ENCODE measurements at places on chromosomes 5 and 9.

- DNase-seq: no peak
These were observed 1.2 kb upstream of the PCDHGA5 start for GRCh38 chr5:141362719-141363118.

- DNase-seq: no peak
These were observed 55.7 kb downstream of the LIFR start for GRCh38 chr5:38500573-38501260.

DNA sequence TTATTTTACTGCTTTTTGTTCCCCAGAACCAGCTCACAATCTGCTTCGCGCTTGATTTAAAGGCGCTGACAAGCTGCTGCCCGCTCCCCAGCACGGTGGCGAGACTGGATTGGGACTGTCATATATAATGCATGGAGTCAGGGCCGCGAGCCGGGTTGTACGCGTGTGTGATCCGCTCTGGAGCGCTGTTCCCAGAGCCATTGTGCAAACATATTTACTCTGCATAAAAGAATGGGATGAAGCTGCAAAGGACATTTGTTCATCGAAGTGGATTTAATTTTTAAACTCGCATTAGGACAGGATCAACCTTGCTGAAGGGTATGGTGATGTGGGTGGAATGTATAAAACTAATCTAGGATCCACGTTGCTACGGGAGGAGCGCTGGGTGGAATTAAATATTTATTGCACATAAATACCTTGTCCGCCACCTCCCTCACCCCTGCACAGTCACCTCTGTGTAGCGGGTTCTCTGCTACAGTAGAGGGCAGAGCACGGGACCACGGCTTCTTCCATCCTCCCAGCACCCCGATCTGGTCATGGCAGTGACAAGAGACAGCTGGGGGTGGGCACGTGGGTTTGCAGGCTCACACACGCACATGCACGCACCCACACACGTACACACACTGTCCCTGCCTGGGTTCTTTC, 18.1 kb upstream of the FCN1 start:
- DNase-seq: no peak

DNA sequence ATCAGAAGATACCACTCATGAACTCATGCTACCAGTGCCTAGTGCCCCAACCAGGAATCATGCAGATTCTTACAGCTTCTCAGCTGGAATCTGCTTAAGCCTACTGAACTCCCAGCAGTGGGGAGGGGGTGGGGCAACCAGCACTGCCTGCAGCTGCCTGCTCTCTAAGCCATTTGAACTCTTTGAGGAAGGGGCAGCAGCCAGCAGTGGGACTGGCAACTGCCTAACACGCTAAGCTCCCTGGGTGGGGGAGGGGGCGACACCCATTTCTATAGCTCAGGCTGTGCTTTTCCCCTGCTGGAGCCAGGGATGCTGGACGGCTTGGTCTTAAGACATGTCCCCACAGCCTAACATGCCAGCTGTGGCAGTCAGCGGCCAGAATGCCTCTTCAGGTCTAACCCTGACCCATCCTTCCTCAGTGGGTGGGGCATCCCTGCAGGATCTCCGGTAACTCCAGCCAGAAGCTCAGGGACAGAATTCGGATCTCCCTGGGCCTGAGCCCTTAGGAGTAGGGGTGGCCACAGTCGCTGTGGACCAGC, 889.7 kb downstream of the CDH9 start:
- DNase-seq: no peak

DNA sequence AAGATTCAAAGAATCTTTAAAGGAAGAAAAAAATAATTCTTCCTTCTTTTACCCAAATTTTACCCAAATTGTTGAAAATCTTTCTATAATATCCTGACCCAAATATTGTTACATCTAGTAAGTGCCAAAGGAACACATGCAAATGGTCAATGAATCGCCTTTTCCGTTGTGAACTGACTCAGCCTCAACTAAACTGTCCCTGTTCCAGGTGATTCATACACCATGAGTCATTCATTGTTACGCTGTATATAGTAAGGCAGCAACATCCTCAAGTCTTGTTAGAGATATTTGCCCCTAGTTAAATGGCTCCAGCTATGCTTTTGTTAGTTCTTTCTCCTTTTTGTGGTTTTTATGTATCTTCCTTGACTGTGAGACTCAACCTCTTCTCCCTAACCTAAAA, 9.7 kb downstream of the PTGER4 start:
- no peak for DNase-seq

DNA sequence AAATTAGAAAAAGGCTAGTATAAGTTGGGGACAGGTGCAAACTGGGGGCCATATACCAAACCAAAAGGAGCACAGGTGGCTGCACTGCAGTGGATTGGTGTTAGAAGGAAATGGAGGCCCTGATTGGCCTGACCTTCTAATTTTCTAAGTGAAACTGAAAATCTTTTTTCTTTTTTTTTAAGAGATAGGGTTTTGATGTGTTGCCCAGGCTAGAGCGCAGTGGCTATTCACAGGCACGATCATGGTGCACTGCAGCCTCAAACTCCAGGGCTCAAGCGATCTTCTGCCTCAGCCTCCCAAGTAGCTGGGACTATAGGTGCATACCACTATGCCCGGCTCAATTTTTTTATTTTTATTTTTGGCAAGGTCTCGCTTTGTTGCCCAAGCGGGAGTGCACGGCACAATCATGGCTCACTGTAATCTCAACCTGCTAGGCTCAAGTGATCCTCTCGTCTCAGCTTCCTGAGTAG, 9.8 kb upstream of the CCDC69 start:
- DNase-seq: no peak

- no peak for DNase-seq
These were observed 16.9 kb downstream of the MED27 start for GRCh38 chr9:132062806-132063205.

DNA sequence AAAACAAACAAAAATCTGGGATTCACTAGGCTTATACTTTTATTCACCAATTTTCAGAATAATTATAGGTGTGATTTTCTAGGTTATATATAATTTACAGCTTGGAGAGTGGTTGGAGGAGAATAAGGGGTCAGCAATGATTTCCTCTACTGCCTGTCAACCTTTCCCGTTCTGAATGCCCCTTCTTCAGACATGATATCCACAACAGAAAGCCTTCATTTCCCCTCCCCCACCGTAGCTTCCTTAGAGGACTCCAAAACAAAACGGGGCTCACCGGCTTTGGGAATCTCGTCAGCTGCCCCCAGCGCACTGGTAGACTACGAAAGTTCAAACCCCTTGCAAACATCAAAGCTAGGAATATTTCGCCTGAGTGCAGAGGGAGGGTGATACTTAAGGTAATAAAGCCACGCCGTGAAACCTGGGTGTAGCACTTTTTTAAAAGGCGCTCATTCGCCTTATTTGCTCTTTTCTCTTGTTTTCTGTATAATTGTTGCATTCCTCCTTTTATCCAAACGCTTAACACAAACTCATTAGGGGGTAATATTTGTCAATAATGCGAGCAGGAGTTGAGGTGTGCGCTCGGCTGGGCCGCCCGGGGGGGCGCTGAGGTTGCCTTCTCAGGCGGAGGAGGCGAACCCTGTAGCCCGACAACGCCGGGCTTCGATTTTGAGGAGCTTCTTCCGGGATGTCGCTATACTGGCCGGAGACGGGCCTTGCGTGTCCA, 2.4 kb downstream of the OTP start:
- DNase-seq: no peak

DNA sequence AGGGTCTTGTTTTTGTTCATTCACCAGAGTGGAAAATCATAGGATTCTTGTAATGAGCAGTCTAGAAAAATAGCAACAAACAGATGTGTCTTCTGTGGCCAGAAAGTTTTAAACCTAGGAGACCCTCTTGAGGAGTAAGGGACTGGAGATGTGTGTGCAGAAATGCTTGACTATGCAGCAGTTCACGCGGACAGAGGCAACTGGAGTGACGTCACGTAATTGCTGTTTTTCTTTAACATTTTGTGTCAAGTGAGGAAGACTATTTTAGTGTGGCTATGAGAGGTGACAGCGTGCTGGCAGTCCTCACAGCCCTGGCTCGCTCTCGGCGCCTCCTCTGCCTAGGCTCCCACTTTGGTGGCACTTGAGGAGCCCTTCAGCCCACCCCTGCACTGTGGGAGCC, 163.1 kb upstream of the PTCH1 start:
- DNase-seq: no peak

- no peak for DNase-seq
These were observed 76.3 kb downstream of the MED10 start for GRCh38 chr5:6302075-6302474.

- DNase-seq: no peak
These were observed 32.5 kb upstream of the ALDOB start for GRCh38 chr9:101468116-101468515.

GRCh38 chr5:28903643-28904042, 1865.3 kb upstream of the CDH9 start:
- peak; percentile 28 for DNase-seq

GRCh38 chr5:132009706-132010405, 1.6 kb downstream of the ACSL6 start:
- no peak for DNase-seq

GRCh38 chr5:77180167-77181081, 30.1 kb upstream of the PDE8B start:
- no peak for DNase-seq

DNA sequence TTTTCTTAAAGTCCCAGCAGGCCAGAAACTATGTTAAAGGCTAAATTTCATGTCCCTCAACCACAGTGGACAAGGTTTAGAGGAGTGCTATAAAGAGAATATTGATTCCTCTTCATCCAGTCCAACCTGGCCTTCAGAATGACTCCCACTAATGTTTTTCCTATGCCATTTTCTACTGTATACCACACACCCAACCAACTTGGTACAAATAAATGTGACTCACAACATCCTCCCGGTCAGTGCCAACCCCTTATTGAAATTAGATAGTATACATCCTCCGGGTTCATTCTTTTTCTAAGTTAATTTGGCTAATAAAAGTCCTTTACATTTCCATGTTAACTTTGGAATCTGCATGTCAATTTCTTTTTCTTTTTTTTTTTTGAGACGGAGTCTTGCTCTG, 215.1 kb downstream of the TSSK1B start:
- no peak for DNase-seq

DNA sequence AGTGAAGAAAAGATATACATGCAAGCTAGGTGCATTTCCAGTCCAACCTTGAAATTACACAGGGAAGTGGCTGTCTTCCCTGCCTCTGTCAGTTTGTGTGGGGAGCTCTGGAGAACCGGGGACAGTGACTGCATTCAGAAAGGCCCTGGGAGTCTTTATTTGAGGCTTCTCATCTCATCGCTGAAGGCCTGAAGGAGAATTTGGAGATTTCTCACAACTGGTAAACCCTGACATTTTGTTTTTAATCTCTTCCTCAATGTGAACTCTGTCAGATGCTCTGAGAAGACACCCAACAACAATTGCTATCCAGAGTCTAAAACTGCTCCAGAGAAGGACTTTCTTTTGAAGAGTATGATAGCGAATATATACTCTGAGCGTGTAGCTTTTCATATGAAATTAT, 33.0 kb downstream of the MACIR start:
- no peak for DNase-seq

DNA sequence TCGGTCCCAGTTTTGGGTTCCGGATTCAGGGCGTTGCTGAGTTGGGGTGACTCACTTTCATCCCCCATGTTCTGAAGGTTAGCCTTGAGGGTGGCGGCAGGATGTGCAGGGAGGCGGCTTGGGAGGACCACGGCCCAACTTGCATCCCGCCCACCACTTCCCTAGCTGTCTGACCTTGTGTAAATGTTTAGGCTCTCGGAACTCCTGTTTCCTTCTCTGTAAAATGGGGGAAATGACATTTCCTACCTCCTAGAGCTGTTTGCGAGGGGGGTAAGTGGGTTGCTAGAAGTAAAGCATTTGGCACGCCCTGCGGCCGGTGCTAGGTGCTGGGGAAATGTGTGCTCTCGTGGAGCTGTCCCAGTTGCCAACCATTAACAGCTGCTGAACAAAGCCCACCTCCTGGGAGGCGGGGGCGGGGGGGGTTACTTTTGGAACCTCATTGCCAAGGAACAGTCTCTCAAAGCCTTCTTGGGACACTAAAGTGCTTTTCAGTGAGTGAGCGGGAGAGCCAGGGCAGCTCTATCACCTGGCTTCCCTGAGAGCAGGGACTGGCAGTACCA, 27.5 kb downstream of the PTGES2 start:
- no peak for DNase-seq

Data from NCI-H1417 treated with DMSO at 0.1 percent for 48 hours (cell line).